Fibroblast of skin of left biceps (primary cell): ENCODE measurements at places on chromosomes 6 and 20.
A peak's percentile ranks its signal among the peaks of the same experiment; 100 is the strongest.

DNA sequence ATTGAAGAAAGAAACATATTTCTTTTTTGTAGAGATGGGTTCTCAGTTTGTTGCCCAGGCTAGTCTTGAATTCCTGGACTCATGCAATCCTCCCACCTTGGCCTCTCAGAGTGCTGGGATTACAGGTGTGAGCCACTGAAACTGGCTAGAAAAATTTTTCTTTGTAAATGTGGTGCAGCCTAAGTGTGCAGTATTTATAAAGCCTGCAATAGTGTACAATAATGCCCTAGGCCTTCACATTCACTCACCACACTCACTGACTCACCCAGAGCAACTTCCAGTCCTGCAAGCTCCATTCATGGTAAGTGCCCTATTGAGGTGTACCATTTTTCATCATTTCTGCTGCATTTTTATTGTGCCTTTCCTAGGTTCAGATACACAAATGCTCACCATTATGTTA, 31.4 kb downstream of the NHSL1 start:
- no peak for DNase-seq

DNA sequence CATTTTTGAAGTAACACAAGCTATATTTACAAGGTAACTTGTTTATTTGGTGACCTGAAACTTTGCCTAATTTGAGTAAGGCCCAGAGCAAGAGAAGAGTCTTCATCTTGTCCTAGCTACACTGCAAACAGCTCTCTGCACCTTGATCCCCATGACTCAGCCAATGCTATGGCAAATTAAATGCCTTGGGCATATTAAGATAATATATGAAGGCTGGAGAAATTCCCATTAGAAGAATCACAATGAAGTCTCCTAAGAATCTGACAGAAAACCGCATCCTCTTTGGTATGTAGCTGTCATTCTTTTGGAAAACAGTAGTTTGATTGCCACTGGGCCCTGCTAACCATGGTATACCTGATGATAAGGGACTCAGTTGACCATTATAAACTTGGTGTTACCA, 204.5 kb downstream of the UBE3D start:
- DNase-seq, result no peak

DNA sequence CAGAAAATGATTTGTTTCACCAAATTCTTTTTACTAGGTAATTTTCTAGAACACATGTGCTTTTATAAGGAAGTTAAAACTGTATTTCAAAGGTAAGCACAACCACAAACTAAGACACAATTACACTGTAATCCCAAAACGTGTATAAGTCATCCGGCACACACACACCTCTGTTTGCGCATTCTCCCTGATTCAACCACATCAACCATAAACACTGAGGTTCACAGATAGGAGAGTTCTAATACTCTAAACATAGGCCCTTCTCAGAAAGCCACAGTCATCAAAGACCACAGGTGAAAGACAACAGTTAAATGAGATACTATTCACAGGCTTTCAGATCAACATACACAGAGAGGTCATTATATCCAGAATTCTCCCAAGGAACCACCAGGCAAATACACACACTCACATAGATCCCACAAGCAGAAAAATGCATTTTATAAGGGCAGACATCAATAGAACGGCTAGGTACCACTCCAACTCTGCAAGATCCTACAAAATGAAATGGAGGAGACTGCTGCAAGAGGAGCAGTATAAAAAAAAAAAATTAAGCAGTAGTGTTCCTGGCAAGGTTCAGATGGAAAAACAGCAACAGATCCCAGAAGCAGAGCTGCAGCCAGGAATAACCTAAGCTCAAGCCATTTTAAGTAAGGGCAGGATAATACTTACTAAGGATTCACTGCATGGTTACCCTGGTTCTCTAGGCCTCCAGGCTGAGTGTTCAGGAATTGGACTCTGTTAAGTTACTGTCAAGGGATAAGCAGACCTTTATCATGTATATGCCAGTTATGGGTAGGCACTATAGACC, 6.6 kb upstream of the FBXO9 start:
- DNase-seq, result no peak

DNA sequence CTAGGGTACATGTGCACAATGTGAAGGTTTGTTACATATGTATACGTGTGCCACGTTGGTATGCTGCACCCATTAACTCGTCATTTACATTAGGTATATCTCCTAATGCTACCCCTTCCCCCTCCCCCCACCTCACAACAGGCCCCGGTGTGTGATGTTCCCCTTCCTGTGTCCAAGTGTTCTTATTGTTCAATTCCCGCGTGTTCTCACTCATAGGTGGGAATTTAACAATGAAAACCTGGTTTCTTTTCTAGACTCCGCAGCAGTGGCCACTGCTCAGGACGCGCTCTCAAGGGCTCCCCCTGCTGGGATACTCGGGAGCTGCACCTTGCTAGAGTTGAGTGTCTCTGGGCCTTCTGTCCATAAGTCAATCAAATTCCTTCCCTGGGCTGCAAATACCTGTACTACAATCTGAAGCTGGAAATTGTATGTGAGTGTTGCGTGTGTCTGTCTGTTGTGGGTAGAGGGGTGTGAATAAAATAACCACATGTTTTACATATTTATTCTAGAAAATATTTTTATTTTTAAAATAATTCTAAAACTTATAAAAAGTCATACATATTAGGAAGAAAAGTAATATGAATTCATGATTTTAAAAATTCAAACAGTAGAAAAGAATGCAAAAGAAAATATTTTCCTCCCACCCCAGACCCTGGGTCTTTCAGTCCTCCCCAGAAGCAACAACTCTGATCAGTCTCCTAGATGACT, 8.2 kb upstream of the CEP250 start:
- DNase-seq, result peak; percentile 49

GRCh38 chr6:12345694-12346058, 55.5 kb downstream of the EDN1 start:
- DNase-seq, result no peak

DNA sequence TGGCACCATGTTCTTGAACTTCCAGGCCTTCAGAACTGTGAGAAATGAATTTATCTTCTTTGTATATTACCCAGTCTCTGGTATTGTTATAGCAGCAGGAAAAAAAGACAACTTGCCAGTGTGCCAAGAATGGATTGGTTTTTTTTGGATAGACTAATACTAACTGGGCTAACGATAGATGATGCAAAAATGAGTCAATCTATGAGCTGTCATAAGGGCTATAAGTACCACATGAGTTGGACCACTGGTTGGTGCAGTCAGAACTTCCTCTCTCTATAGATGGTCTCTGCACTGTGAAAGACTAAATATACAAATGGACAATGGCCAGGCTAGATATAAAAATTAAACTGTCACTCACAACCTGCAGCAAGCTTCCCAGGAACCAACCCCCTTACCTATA, 87.6 kb upstream of the COL21A1 start:
- no peak for DNase-seq

DNA sequence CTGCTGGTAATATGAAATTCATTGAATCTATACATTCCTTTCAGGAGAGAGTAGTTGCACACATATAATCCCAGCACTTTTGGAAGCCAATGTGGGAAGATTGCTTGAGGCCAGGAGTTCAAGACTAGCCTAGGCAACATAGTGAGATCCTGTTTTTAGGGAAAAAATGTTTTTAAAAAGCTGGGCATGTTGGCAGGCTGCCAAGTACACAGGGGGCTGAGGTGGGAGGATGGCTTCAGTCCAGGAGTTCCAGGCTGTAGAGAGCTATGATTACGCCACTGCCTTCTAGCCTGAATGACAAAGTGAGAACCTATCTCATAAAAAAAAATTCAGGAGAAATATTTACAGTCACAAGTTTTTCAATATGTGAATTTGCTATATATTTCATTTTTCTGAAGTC, 71.9 kb downstream of the GRM1 start:
- DNase-seq, result no peak

DNA sequence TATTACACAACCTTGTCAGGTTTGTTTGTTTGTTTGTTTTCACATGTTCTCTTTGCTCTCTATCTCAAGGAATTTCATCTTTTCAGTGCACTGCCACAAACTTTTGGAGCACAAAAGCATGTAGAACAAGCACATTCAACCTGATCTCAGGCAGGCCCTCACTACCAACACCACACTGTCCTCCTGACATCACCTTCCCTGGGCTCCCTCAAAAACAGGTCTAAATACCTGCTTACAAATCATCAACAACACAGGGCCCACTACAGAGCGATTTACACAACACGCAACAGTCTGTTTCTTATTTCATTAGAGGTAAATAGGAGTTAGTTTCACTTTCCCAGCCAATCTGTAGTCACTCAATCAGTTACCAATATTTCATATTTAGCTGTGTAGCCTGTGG, 241.4 kb downstream of the EPHA7 start:
- DNase-seq, result no peak

- DNase-seq, result no peak
These were observed 50.7 kb downstream of the PPARD start for GRCh38 chr6:35392773-35393672.

GRCh38 chr6:129510950-129511349, 199.0 kb downstream of the ARHGAP18 start:
- DNase-seq, result no peak

DNA sequence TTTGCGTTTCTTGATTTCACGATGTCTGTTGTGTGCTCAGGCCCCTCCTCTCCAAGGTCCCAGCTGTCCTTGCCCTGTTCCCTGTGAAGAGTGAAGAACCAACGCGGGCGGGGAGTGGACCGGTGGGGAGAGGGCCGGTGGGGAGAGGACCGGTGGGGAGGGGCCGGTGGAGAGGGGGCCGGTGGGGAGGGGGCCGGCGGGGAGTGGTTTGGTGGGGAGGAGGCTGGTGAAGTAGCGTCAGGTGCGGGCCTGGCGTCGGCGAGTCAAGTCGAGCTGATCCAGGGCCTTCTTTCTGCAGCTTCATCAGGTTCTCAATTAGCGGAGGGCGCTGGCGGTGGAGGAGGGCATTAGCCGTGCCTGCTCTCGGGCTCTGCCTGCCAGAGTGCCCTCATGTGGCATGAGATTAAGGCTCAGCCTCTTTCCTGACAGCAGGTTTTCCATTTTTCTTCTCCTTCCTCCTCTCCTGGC, 21.2 kb upstream of the BHLHE23 start:
- DNase-seq, result no peak
